Right renal pelvis (tissue), 4 donors: ENCODE measurements at places on chromosomes 11 and 22. TPM values are rescaled to one million over a fixed set of nuclear protein-coding genes. Genes with fewer than 3 reads are reported as not detected.

DNA sequence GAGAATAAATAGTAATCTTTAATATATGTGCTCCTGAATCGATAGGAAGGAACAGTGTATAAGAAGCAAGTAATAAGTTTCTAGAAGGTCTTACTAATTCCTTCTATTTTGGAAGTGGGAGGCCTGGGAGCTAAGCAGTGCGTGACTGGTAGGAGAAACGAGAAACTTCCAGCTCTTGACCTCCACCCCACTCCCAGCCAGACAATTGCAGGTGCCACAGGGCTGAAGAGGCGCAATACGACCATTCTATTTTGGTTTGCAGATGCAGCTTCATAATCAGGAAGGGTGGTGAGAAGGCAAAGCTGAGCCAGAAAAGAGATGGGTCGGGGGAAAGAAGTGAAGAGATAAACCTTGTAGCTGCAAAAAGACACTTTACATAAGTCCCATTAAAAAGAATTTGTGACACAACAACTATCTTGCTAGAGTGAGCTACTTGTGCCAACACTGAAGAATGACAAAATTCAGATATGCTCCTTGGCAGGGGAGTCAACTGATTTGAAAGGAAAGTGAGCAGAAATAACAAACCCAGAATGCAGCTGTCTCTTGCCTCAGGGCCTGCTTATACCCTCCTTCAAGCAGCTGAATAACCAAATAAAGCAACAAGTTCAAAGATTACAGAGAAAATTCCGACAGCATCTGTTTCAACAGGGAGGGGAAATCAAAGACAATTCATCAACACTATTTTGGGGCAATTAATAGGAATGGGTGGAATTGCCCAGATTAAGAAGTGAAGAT, 35.1 kb downstream of the GRIA4 start:
- DNase-seq = no peak

DNA sequence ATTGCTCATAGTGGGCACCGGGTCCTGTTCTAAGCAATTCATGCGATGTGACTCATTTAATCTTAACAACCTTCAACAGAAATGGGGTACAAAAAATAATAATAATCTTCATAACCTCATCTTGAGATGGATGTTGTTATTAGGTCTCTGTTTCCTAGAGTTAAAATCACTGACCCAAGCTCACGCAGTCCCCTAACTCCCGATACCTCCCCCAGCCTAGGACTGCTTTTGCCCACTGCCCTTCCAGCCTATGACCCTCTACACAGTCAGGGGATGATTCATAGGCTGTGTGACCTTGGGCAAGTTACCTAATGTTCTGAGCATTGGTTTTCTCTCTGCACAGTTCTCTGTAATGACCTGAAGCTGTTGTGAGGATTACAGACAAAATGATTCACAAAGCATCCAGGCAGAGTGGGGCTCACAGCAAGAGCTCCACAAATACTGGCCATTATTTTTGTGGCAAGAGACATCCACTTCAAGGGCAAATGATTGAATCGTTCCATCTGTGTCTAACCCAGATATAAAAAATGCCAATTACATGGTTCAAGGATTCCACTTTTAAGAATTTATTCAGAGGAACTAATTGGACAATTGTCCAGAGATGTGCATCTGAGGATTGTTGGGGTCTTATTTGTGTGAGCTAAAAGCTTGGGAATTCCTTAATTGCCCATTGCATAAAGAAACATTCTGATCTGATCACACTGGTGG, 20.0 kb downstream of the MTFP1 start:
- DNase-seq = no peak

DNA sequence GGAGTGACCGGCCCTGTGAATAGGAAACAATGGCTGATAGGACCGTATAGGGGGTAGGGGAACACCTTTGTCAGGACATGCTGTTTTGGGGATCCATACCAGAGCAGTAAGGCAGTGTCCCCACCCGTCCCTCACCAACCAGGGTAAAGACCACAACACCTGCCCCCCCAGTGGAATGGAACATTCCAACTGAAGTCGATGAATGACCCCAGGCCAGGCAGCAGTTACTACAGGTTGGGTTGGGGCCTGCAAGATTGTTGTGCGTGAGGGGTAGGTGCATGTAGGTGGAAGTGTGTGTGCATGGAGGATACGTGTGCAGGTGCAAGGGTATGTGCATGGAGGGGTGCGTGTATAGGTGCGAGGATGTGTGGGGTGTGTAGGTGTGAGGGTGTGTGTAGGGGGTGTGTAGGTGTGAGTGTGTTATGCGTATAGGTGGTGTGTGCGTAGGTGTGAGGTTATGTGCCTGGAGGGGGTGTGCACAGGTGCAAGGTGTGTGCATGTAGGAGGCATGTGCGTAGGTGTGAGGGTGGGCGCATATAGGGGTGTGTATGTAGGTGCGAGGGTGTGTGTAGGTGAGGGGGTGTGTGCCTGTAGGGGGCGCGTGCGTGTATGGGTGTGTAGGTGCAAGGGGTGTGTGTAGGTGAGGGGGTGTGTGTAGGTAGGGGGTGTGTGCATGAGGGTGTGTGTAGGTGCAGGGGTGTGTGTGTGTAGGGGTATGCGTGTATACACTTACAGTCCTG, 32.9 kb downstream of the PISD start:
- DNase-seq = no peak

GRCh38 chr22:30225220-30225927, 21.2 kb downstream of the LIF start:
- DNase-seq = no peak

GRCh38 chr11:46130286-46130940, 9.2 kb upstream of the PHF21A start:
- DNase-seq = no peak

GRCh38 chr11:133058501-133058900, 473.8 kb downstream of the OPCML start:
- no peak for DNase-seq

DNA sequence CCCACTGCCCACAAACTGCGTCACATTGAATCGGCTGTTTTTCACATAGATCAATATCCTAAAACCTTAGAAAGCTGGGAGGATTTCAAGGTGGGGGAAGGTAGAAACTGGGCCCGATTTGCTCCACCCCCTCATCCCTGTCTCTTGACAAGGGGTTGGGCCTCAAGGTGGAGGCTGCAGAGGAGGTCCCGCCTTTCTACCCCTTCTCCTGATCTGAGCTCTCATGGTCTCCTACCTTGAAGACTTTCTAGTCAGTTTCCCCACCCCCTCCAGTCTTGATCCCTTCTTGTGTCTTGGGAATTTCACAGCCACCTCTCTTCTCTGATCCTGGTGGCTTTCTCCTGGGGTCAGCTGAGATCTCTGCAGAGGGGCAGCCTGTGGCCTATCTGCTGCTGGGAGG, 4.5 kb upstream of the STARD10 start:
- DNase-seq = no peak

- DNase-seq = no peak
These were observed 456 bp upstream of the PARVB start for GRCh38 chr22:44023404-44024287.

GRCh38 chr11:96287822-96288439, 55.1 kb downstream of the MAML2 start:
- no peak for DNase-seq

DNA sequence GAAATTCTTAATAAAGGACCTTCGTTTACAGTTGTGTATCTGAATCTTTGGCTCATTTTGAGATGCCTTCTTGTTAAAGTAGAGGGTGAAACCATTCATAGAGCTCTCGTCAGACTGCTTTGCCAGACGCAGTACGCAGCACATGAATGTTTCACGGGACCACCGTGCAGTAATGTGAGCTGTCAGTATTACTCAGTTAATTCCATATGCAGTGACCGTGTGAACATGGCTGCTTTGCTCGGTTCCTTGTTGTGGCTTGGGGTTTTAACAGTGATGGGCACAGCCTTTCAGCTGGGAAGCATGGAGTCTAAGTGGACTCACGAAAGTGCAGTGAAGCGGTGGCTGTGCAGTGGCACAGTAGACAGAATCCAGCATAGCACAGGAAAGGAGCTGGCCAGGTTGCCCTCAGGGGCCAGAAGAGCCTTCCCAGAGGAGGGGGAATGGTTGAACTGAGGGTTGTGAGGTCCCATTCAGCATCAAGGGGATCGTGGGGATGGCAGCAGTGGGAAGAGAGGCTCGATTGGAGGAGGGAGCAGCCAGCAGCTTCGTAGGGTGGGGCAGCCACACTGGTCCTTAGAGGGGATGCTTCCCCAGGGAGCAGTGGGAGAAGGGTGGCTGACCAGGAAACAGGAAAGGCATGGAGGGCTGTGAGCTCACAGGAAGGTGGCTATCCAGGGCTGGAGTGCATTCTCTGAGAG, 31.4 kb downstream of the PPFIA1 start:
- no peak for DNase-seq

DNA sequence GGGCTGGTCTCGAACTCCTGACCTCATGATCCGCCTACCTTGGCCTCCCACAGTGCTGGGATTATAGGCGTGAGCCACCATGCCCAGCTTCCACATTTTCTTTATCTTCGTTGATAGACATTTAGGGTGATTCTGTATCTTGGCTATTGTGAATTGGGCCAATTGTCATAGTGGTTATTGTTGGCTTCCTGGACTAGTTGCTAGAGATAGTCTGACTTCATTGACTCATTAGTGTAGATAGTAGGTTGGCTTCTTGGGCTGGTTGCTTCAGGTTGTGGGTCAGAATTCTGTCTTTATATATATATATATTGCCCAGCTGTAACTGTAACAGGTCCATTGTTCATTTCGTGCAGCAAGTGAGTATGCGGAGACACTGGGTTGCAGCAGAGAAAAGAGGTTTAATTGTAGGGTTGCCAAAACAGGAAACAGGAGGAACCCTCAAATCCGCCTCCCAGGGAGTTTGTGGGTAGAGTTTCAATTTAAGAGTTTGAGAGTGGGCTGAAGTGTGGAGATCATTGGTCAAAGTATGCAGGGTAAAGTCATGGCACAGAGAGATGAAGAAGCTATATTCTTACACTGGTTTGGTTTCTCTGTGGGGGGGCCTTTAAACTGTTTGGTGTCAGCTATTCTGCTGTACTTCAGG, 22.0 kb downstream of the ATG13 start:
- no peak for DNase-seq

- no peak for DNase-seq
These were observed 37.2 kb downstream of the RTL6 start for GRCh38 chr22:44460691-44461375.

- no peak for DNase-seq
These were observed 54.1 kb downstream of the LIF start for GRCh38 chr22:30192427-30192826.

DNA sequence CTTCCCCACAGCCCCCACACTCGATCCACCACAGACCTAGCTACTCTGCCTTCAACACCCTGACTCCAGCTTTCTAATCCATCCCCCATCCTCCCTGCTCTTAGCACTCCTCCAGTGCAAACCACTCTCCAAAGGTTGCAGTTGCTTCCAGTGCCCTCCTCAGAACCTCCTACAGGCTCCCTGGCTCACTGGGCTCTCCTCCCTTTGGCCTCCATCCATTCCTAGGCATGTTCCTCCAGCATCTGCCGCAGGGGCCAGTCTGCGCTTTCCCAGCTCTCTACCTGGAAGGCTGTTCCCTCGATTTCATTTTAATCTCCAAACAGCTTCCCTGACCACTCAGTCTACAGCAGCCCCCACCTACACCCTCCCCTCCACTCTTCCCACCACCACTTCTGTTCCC, 133.8 kb downstream of the SPATA19 start:
- no peak for DNase-seq

GRCh38 chr11:17063171-17064002, 14.1 kb downstream of the RPS13 start:
- peak; percentile 5 for DNase-seq

- no peak for DNase-seq
These were observed 47.1 kb upstream of the NECTIN1 start for GRCh38 chr11:119776031-119776636.

DNA sequence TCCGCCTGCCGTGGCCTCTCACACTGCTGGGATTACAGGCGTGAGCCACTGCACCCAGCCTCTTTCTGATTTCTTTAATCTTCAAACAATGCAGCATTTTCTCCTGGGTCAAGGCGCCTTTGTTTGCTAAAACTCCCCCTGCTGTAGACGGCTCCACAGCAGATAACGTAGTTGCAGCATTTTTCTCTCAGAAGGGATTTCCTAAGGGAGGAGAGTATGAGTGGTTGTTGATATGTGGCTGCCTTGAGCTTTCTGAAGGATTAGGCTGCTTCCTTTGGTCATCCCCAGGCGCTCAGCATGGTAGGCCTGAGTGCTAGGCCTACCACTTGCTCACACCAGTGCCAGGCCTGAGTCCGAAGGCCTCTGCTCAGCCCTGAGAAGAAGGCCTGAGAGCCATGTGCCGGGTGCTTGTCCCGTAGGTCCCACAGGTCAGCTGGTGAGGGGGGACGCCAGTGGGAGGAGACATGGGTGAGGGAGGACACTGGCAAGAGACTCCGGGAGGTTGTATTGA, 18.1 kb downstream of the SMARCB1 start:
- no peak for DNase-seq

GRCh38 chr11:45048870-45049691, 97.4 kb upstream of the PRDM11 start:
- no peak for DNase-seq

DNA sequence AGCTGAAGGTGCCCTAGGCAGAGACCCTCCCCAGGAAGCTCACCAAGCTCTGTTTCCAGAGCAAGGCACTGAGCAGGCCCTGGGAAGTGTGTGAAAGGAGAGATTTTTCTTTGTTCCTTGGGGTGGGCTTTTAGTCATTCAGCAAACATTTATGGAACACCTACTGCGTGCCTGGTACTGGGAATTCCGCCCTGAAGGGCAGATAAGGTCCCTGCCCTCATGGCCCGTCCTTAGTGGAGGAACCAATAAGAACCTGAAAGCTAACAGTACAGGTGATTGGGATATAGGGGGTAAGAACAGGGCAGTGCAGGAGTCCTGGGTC, 3.9 kb downstream of the TMEM134 start:
- DNase-seq = no peak

DNA sequence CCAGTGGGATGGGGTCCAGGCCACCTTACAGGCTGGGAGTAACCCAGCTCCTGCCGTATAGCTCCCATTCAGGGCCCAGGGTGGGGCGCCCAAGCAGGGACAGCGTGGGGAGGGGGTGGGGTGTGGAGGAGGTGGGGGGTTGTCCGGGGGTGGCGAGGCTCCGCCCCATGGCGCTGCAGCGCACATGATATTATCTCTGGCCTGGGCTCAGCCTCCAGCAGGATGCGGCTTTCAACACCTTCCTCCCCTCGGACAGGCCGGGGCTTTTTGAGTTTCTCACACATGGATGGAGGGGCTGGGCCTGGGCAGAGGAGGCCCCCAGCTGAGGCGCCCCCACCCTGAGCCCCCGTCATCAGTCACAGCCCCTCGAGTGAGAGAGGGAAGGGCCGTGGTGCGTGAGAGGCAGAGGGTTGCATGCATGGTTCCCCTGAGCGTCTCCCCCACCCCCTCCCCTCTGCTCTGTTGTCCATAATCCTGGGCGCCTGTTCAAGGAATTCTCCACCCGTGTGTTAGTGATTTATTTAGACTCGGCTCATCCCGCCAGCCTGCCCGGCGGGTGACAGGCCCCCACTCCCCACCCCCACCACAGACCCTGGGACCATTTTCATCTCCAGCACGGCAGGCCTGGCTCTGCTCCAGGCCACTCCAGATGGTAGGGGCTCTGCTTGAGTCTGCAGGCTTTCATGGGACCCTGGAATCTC, 44.9 kb downstream of the WNT11 start:
- DNase-seq = no peak

- DNase-seq = no peak
These were observed 23.3 kb upstream of the SERPIND1 start for GRCh38 chr22:20750461-20751184.

The LIF gene
- polyA plus RNA-seq = 2.0 TPM

The LDHAL6A gene
- 0.74 TPM for polyA plus RNA-seq

The GRM5 gene
- polyA plus RNA-seq = 0.17 TPM

The CSKMT gene
- polyA plus RNA-seq = 5.5 TPM

The ASCC2 gene
- 41.1 TPM for polyA plus RNA-seq

The MN1 gene
- 8.1 TPM for polyA plus RNA-seq

The OR51E1 gene
- polyA plus RNA-seq = 1.8 TPM

The FDXACB1 gene
- 6.9 TPM for polyA plus RNA-seq

The SLC6A5 gene
- polyA plus RNA-seq = 0.13 TPM

The MMP3 gene
- polyA plus RNA-seq = 0.06 TPM
